ENCODE measurements at places on chromosomes 13 and 19.

- no peak for DNase-seq
Measured at GRCh38 chr13:51704399-51705313, 99.3 kb downstream of the DHRS12 start.

DNA sequence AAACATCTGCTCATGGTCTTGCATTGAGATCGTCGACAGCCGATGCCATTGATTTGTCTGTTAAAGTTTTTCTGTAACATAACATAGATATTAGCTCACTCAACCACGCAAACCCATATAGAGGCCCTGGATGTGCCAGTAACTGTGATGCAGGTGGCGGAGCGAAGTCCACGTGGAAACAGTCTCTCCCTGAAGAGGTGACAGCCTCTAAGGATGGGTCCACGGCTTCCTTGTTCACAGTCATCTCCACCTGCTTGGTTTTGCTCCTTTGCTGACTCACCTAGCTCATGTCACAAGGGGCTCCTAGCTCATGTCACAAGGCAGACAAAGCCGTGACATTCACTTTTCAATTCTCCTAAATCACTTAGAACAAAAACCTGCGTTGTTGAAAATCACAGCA is 42.4 kb upstream of the FARP1 start:
- no peak for DNase-seq

DNA sequence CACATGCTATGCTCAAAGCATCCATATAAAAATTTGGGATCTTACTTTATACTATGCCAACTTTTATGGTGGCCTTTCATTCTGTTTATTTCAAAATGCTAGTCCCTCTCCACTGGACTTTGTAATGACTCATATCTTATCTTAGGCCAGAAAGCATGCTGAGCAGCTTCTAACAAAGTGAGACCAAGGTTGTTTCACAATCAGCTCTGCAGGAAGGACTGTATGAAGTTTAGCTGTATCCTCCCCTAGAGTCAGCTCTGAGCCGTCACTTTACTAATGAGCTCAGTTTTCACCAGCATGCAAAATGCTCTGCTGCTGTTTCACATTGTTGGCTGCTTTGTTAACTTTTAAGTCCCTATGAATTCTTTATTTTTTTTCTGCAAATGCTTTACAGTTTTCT is 1608.8 kb downstream of the OLFM4 start:
- no peak for DNase-seq

DNA sequence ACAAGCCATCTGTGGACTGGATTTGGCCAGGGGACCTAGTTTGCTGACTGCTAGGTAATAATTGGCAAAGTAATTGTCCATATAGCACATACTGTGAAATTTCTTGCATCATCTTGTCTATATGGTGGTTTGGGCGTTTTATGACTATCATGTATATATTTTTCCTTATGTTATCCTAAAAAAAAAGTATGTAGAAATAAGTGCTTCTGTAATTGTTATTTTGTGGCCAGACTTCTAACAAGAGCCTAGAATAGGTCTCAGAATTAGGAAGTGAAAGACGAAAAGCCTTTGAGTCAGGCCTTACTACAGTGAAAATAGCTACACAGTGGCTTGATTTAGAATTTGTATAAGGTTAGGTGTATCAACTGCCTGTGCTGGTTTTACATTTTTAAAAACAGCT is 4.2 kb downstream of the FNDC3A start:
- DNase-seq: no peak

DNA sequence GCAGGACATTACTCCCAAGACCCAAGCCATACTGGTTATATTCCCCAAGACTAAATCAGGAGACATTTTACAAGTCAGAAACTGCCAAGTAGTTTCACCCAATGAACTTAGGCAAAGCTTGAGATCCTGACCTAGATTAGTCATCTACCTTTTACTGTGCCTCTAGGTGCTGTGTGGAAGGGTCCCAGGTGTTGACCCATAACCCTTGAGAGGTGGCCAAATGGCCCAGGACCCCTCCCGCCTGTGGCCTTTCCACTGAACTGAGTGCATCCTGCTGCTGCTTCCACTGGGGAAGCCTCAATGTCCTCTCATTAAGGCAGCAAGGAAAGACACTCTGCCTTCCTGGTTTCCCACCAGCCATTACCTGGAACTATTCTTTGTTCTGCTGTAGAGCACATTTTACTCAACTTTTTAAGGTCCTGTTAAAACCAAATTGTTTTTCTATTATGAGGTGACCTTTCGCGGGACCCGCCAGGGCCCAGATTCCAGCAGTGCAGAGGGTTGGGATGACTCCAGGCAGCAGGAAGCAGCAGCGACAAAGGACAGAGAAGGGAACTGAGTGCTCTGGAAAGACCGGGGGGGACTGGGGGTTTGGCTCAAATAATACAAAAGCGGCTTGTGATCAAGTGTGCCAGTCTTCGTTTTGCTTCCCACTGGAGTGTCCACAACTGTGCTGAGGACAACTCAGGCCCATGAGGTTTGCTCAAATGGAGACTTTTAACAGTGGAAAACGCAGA is 27.1 kb downstream of the ANKRD10 start:
- DNase-seq: no peak

GRCh38 chr13:37187105-37187504 is 81.6 kb upstream of the CSNK1A1L start:
- no peak for DNase-seq

DNA sequence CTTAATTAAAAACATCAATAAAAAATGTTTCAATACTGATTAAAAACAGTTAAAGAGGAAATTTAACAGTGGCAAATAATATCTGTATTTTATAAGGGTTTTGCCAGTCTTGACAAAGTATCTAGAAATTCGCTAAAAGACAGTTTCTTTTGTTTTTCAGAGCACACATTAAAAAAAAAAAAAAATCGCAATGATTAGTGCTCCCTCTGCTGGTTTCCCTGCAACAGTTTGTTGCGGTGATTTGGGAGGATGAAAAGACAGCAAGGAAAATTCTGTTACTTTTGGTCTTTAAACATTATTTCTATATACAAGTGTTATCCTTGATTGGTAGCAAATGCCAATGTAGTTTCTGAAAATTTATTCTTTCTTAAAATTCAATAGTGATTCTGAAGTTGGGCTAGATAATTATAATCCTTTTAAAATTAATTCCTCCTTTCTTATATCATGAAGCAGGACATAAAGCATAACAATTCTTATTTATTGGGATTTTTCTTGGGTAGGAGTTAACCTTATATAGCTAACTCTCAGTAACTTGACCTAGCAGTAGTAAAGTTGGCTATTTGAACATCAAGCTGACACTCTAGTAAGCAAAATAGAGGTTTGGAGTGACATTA is 23.1 kb upstream of the SPRY2 start:
- no peak for DNase-seq

- DNase-seq: no peak
Measured at GRCh38 chr19:39865953-39866352, 19.8 kb upstream of the FBL start.

- DNase-seq: no peak
Measured at GRCh38 chr13:95714142-95714832, 37.3 kb downstream of the DNAJC3 start.

All from ecto neural progenitor cell (in vitro differentiated cells).